ENCODE measurements at places on chromosomes 5 and 9.

DNA sequence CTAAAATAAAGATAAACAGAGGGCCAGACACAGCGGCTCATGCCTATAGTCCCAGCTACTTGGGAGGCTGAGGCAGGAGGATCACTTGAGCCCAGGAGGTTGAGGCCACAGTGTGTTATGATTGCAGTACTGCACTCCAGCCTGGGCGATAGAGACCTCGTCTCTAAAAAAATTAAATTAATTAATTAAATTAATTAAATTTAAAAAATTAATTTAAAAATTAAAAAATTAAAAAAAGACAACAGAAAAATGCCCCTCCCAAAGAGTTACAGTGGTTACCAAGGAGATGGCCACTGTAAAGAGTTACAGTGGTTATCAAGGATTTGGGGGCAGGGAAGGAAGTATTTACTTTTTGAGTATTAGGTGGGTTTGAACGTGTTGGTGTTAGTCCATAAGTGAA is 38.3 kb downstream of the CDC14B start:
- no peak for DNase-seq

GRCh38 chr5:32190095-32190494 is 16.0 kb upstream of the GOLPH3 start:
- DNase-seq, result peak; percentile 42

- no peak for DNase-seq
Measured at GRCh38 chr5:110872200-110872599, 133.4 kb downstream of the SLC25A46 start.

DNA sequence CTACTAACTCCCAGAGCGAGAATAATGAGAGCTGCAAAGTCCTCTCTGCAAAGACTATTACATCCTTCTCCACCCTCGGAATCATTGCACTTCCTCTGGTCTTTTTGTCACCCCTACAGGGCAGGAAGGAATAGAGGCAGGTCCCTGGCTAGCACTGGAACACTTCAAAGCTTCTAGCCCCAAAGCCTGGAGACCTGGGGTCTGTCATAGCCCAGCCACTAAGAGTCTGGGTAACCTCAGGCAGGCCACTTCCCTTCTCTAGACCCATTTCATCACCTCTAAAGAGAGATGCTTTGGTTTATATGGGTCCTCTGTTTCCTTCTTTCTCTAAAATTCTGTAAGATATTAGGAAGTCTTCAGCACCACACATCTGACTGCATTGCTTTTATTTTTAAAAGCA is 6.7 kb downstream of the ADRB2 start:
- DNase-seq, result no peak

DNA sequence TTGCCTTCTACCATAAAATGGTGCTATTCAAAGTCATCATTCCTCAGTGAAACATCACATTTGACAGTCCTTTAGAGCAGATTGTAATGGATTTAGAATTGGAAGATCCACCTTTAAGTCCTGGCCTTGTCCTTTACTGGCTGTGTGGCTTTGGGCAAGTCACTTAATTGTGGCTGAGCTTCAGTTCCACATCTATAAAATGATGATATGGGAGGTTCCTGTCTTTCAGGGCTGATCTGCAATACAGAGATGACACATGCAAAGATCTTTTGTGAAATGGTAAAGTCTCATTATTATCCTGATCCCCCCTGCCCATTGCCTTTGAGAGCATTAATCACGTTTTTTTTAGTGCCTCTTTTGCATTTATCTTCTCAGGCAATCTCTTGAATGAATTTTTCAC is 58.2 kb downstream of the ZFAND5 start:
- no peak for DNase-seq

DNA sequence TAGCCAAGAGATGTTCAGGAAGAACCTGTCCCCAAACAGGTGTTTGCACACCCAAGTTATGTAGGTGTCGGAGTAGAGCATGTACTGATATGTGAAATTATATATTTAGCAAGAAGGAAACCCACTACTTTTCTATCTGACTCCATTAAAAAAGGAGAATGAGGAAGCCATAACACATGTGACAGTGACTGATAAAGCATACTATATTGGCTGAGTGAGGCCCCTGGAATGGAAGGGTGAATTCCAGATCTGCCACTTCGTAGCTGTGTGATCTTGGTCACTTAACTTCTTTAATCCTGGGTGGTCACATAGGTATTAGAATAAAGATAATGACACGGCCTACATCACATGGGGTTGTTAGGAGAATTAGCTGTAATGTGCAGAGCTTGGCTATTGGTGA is 116.0 kb upstream of the MAN2A1 start:
- no peak for DNase-seq

DNA sequence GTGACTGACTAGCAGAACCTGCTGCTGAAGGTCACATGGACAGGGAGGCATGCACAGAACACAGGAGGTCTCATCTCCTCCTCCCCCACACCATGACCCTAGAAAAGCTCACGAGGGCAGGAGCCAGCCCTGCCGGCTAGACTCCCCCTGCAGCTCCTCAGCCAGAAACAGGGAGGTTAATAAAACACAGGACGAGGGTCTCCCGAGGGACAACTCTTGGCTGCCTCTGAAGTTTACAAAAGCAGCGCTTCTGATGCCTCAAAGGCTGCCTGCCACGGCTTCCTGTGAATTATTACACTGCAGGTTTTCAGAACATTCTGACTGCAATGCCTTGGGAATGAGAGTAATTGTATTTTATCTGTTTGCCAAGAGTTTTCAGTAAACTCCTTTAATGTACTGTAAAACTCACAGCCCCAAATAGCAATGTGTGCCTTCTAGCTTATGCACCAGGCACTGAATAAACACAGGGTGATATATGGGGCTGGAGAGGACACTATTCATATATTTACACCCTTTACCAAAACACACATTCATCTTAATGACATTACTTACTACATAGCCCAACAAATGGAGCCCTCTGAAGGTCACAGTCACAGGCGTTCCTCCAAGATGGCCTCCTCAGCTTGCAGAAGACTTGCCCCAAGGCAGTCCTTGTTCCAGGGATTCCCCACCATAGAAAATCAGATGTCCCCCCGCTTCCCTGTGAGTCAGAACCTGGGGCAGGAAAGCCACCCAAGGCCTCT is 83.7 kb downstream of the C5orf15 start:
- DNase-seq, result no peak

GRCh38 chr5:95375591-95375990 is 15.6 kb upstream of the FAM81B start:
- DNase-seq, result no peak

DNA sequence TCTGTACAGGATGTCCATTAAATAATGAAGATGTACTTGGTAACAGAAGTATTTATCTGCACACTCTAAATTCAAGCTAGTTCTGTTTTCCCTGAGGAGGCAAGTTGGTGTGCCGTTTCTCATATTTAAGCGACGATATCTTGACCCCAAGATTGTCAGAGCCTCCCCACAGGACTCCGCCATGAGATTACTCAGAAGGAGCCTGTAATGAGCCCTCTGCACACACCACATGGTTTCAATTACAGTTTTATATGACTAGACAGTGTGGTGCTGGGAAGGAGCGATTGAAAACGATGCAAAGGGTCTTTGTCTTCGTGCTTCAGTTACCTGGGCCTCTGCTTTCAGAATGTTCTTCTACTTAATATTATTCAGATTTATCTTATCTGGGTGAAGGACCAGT is 840.4 kb upstream of the WWC1 start:
- no peak for DNase-seq

GRCh38 chr5:39014561-39014960 is 59.6 kb downstream of the RICTOR start:
- no peak for DNase-seq

GRCh38 chr9:86843206-86843605 is 104.1 kb downstream of the GAS1 start:
- no peak for DNase-seq

DNA sequence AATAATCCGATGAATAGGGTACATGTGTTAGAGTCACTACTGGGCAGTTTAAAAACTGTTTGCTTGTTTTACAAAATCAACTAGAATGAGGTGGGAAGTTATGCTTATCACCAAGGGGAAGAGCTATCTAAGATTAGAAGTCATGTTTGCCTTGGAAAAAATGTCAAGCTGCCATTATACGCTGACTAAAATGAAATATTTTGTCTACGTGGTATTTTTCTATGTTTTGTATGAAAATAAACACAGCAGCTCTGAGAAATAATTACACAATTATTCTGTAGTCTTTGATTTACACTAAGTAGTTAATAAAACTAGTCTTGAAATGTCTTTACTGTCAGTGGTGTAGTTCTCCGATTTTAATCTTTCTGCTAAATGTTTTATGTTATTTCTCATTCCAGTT is 241.9 kb upstream of the TARS1 start:
- DNase-seq, result no peak

GRCh38 chr9:21696411-21696871 is 106.0 kb upstream of the MTAP start:
- no peak for DNase-seq

DNA sequence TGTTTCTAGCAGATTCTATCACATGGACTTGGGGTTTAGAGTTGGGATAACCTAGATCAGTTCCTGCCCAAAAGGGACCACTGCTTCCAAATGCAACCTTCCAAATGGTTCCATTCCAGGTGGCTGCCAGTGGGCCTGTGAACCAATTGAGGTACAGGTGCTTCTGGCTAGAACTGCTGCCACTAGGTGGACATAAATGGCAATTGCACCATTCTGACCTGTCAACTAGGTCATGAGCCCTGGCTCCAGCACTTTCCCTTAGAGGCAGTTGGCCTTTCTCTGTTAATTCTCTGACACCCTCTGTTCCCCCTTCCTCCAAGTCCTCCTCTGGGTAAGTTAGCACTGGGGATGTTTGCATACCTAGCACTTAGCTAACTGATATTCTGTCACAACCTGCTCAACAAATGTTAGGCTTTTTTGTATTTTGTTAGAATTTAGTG is 16.6 kb upstream of the HEMGN start:
- DNase-seq, result no peak

DNA sequence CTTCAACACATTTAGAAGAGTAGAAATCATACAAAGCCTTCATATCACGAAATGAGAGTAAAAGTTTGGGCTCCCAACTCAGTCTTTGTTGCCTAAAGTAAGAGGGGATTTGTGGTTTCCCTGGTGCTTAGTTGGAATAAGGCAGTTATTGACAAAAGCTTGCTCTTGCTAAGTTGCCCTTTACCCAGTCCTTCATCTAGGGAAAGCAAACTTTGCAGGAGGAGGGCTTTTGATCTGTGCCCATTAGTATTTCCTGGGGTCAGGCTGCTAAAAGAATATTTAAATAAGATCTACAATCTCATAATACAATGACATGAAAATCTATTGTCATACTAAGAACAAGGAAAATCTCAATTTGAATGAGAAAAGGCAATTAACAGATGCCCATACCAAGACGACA is 84.1 kb upstream of the ACO1 start:
- DNase-seq, result no peak

DNA sequence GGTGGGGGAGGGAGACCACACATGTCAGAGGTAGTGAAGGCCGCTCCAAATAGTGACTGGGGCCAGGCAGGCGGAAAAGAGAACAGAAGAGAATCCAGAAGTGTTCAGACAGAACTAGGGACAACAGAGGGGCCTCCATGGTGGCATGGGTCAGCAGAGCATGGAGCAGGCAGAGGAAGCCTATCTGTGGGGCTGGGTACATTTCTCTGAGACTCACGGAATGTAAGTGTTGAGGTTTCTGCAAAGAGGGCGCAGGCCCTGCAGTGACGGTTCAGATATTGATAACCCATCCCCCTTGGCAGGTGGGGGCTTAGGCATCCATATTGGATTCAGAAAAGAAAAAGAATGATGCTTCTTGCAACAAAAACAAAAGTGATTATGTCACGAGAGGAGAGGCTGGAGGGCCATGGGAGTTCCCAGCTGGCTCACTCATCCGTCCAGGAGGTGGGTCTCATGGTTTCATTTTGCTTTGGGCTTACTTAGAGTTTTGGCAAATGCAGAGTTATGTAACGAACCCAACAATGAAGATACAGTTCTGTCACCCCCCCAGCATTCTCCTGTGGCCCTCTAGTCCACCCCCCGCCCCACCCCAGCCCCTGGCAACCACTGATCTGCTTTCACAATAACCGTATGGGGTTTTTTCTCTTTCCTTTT is 5.4 kb upstream of the RMND5B start:
- DNase-seq, result no peak

DNA sequence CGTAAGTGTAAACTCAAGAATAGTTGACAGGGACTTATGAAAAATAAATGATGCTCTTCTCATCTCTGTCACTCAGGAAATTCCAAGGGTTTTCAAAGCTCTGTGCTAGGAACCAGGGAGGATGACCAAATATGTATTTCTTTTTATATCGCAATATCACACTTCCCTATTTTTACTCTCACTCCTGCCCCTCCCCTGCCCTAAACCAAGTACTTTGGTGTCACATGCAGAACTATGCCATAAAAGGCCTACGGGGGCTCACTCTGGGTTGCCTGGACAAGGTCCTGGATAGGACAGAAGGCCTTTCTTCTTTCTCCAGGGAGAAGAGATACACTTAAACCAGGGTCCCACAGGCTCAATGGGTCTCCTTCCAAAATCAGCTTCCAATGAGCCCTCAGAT is 8.3 kb upstream of the RETREG1 start:
- no peak for DNase-seq

DNA sequence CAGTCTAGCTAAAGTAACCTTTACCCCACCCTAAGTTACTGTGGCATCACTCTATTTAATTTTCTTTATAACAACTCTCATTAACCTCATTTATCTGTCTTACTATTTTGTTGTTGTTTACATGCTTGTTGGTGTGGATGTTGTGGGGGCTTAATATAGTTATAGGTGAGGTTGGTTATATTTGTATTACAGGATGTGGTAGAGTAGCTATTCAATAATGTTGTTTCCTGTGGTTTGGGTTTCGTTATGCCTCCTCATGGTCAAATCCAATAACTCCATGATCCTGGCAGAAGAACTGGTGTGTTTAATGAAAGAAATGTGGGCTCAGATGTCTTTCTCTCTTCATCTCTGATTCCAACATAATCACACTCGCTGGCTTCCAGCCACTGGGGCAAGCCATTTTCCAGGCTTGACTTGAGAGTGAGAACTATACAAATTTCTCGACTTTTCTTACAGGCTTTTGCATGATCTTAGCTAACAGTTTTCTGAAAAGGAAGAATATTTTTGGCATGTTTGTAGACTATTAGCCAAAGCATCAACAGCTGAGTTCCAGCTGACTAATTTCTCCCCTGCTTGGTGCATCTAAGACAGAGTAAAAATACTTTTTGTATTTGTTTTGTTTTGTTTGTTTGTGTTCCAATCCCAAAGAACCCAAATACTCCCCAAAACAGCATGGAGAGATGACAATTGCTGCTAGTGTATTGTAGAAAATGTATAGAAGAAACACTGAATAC is 303.7 kb upstream of the PAPPA start:
- no peak for DNase-seq

DNA sequence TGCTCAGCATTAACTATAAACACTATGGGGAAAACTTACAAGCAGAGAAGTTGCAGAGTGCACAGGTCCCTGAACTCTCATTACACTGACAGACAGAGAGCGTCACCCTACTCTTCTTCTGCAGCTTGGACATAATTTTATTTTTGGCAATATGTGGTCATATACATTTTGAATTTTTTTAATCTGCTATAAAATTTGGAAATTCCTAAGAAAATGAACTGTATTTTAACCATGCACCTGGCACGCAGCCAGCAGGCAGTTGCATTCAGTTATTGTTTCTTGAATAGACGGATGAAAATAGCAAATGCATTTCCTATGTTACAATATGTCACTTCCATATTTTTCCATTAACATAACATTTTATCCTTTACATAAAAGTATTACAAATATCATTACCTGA is 100.2 kb downstream of the SLC25A46 start:
- DNase-seq, result no peak

GRCh38 chr5:149049371-149049781 is 13.5 kb downstream of the SH3TC2 start:
- DNase-seq, result no peak
